Stimulated activated CD8-positive, alpha-beta memory T cell treated with anti-CD3 and anti-CD28 coated beads, Interleukin-7, amount 100 ng/mL, for 24 hours (primary cell): ENCODE measurements at places on chromosomes 12 and 14.

GRCh38 chr14:80446356-80446755 lies 235.1 kb upstream of the DIO2 start:
- DNase-seq: no peak

GRCh38 chr12:94033101-94033500 lies 115.3 kb upstream of the PLXNC1 start:
- no peak for DNase-seq

GRCh38 chr12:75977952-75978671 lies 53.5 kb downstream of the PHLDA1 start:
- DNase-seq: peak; percentile 33

- DNase-seq: no peak
Observed at GRCh38 chr14:52862632-52863333, 71.4 kb upstream of the GNPNAT1 start.

DNA sequence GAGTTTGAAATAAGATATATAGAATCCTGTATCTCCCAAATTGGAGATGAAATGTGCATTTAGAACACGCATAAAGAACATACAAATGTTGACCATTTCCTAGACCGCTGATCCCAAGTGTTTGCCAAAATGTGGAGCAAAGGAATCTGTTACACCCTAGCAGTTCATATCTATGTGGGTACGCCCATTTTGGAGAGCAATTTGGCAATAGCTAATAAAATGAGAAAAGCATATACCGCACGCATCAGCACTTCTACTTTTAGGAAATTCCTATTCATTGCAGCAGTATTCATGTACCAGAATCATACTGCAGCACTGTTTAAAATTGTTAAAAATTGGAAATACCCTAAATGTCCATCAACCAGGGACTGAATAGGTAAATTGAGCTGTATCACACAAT lies 937.8 kb downstream of the BCL11B start:
- DNase-seq: no peak

GRCh38 chr12:3261782-3262359 lies 184.7 kb downstream of the TSPAN9 start:
- DNase-seq: no peak

DNA sequence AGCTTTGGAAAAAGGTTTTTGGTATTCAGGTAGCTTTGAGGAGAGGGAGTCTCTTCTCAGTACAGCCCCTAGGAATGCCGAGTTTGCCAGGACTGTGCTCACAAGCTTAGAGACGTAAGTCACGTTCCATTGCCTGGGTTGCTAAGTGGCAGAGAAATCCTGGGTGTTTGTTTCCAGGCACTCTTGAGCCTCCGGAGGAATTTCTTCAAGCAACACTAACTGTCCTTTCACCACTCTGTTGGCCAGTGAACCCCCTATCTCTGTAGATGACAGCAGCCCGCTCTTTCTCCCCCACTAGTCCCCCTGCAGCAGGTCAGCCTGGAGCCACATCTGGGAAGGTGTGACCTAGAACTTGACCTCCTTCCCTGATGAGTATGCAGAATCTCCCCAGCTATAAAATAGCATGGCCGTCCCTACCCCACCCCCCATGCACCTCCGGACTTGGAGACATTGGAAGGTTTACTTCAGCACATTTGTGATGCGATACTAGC lies 162.7 kb downstream of the ZFP36L1 start:
- no peak for DNase-seq

DNA sequence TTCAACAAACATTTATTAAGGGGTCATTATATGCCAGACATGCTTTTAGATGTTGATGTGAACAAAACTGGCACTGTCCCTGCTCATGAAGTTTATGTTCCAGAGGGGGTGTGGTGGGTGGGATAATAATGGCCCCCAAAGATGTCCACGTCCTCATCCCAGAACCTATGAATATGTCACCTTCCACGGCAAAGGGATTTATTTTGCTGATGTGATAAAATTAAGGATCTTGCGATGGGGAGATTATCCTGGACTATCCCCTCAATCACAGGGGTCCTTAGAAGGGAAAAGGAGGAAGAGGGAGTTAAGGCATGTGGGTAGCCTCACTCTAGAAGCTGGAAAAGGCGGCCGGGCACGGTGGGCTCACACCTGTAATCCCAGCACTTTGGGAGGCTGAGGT lies 1.7 kb upstream of the SLC48A1 start:
- no peak for DNase-seq

DNA sequence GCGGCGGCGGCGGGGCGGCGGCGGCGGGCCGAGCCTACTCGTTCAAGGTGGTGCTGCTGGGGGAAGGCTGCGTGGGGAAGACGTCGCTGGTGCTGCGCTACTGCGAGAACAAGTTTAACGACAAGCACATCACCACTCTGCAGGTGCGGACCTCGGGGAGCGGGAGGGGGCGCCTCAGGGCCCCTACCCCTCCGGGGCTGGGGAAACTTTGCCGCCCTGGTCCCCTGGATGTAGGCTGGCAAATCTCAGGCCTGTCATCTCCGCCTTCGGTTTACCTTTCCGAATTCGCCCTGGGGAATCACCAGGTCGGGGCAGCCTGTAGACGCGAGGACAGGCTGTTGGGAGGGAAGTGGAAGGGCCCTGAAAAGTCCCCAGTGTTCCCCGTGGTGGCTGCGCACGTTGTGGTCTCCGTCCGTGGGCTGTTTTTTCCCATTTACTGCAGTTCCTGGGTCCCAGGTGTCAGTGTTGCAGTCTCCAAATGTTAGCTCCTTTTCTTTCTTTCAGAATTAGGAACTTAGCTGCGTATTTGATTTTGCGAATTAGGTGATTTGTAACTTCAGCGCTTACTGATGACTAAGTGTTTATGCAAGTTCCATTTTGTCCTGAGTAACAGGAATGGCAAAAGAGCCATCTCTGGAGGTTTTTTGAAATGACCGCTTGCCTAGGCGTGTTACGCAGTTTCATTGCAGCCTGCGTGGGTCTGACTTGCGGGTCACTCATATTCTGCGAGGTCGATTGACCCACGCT lies 656 bp downstream of the RAB21 start:
- DNase-seq: peak; percentile 10

DNA sequence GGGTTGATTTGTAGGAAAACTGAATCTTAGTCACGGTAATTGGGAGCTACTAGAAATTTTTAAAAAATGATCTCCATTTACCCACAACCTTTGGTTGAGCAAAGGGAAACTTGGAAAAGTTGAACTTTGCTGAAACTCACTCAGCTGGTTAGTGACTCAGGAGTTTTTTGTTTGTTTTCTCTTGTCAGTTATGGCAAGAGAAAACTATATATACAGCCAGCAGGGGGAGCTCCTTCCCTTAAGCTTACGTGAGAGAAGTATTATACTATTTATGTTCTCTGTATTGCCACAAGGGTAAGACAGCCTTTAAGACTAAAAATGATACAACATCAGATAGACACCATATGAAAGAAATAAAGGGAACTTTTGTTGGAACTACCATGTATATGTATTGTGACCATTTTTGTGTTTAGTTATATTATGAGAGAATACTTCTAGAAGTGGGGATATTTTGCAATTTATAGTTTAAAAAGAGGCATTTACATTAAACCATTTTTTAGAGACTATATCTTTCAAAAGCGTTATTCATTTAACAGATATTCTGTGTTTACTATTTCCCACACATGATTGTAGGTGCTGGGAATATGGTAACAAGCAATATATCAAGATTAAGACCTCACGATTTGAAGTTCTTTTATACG lies 28.1 kb upstream of the TBC1D30 start:
- no peak for DNase-seq

DNA sequence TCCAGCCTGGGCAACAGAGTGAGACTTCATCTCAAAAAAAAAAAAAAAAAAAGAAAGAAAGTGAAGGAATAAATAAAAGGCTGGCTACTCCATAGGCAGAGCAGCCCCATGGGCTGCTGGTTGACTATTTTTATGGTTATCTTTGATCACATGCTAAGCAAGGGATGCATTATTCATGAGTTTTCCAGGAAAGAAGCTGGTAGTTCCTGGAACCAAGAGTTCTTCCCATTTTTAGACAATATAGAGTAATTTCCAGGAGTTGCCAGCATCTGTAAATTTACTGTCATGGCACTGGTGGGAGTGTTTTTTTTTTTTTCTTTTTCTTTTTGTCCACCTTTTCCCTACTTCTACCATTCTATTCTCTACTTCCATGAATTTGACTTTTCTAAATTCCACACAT lies 24.2 kb downstream of the FGD4 start:
- DNase-seq: no peak

DNA sequence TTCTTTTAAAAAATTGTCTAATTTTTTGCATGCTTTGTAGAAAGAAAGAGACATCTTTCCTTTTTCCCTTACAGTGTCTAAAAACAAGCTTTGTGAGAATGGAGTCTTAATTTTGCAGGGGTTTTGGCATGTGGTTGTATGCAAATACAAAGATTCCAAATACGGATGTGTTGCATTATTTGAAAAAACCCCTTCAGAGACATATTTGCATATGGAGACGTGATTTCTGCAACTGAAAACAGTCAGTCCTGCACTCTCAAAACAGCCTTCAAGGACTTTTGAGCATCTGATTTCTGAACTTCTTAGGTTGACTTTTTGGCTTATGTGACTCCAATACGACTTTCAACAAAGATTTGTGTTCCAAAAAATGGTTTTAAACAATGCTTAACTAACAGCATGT lies 7.8 kb downstream of the IRAK3 start:
- no peak for DNase-seq

GRCh38 chr12:56980268-56980667 lies 22.9 kb upstream of the RDH16 start:
- DNase-seq: no peak

- DNase-seq: no peak
Observed at GRCh38 chr12:51270067-51270950, at the start of gene SMAGP. SMAGP (minus strand) TSS chr12:51270415; CDS start chr12:51269278, 1,137 bp downstream.

DNA sequence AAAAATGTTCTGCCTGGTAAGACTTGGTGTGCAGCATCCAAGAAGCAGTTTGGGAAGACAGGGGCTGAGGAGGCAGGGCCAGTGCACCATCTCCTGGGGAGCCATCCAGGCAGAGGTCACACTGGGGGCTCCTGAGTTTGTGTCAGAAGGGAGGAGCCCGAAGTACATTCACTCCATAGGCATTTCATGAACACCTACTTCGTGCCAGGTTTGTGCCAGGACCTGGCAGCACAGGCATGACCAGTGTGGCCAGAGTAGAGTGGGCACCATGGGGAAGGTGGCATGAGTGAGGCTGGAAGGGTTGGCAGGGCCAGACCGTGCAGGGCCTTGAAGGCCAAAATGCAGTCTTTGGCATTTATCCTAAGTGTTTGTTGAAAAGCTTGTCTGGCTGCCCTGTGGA lies 86.5 kb upstream of the RIN3 start:
- DNase-seq: no peak

- no peak for DNase-seq
Observed at GRCh38 chr12:75767957-75768356, 256.5 kb upstream of the KRR1 start.

DNA sequence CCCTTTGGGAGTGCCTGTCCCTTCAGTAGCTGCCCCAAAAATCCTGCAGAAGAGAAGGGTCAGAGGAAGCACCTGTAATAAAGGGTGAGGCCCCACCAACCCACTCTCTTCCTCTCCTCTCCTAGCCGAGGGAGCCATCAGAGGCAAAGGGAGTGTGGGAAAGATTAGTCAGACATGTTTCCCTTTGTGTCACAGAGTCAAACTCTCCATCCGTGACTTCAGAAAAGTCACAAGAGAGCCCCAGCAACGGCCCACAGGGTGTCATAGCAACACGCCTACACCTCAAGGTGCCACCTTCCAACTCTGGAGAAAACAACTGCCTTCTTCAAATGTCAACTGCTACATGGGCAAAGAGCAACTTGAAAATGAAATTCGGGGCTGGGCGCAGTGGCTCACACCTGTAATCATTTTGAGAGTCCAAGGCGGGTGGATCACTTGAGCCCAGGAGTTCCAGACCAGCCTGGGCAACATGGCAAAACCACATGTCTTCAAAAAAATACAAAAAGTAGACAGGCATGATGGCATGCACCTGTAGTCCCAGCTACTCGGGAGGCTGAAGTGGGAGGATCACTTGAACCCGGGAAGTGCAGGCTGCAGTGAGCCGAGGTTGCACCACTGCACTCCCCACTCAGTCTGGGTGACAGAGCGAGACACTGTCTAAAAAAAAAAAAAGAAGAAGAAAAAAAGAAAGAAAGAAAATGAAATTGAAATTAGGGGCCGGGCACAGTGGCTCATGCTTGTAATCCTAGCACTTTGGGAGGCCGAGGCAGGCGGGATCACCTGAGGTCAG lies 17.7 kb upstream of the CD27 start:
- DNase-seq: peak; percentile 84

DNA sequence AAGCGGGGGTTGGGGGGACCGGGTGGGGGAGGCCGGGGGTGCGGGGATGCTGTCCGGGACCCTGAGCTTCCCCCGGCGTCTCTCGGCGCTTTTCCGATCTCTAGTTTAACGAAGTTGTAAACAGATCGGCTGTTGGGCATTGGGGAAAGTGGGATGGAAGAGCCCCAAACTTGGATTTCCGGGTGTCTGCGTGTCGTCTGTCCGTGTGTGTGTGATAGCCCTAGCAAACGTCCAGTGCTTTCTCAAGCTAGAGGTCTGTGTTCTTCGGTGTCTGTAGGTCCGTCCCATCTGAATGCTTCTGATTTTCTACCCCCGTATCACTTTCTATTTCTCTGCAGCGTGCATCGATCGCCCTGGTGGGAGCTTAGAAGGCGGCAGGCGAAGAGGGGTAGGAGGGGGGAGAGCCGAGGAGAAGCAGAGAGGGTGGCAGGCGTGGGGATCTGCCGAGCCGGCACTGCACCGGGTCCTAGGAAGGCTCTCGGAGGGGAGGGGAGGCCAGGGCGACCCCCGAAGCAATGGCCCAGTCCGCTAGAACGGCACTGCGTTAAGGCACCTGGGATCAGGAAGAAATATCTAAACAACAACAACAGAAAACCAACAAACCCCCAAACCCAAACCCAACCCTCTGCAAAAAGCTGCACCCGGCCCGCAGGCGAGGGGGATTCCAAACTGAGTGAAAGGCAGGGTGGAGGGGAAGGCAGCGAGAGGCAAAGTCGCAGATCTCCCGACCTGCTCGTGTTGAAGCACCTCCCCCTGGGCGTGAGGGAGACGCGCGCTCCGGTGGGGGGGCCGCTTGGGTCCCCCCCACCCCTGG lies 1.0 kb downstream of the KCNA1 start:
- DNase-seq: no peak

DNA sequence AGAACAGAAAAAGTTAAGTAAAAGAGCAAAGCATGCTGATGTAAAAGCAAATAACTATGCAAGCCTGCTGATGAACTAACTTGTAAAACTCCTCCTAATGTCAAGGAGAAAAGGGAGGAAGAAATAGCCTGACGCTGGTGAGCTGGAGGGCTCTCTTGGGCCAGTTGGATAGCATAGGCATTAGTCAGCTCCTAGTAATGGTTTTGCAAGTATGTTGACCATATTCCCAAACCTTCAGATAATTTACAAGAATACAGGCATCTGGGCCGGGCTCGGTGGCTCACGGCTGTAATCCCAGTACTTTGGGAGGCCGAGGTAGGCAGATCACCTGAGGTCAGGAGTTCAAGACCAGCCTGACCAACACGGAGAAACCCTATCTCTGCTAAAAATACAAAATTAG lies 871.4 kb downstream of the C12orf50 start:
- no peak for DNase-seq
